Caco-2 (cell line): ENCODE measurements at places on chromosomes 6 and 20.

GRCh38 chr6:148578489-148578814, 168.4 kb upstream of the UST start:
- no peak for DNase-seq

GRCh38 chr6:71678091-71678490, 208.3 kb upstream of the RIMS1 start:
- DNase-seq = no peak

- DNase-seq = no peak
Observed at GRCh38 chr20:49993301-49993751, 10.5 kb downstream of the SNAI1 start.

DNA sequence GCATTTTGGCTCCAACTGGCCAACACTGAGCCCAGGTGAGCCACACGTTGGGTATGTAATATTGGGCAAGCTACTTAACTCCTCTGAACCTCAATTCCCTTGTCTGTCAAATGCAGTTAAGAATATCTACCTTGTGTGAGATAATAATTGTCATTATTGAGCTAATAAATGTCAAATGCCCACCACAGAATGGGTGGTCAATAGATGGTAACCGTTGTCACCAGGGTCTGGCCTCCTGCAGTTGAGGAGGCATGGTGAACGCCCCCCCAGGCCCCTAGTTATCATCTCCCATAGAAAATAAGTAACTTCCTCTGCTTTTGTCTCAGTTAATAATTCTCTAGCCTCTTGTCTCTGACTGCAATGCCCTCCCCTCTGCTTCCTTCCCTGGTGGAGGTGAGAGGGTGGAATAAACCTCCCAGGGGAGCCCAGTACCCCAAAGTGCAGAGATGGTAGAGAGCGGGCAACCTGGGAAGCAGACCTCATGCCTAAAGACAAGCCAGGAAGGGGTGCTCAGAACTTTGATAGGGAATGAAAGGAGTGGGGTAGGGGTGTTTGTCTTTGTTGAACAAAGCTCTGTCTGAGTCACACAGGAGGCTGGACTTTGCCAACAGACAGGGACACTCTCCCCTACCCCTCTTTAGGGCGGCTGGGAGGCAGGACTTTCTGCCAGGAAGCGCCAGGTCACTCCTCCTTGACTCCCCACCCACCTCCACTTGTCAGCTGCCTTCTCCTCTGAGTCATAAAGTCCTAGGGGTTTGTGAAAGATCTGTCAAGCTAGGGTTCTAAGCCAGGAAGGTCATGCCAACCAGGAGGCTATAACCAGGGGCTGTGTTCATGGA, 1.3 kb upstream of the UNC5CL start:
- peak; percentile 90 for DNase-seq

GRCh38 chr20:52895235-52895634, 76.9 kb upstream of the TSHZ2 start:
- no peak for DNase-seq

DNA sequence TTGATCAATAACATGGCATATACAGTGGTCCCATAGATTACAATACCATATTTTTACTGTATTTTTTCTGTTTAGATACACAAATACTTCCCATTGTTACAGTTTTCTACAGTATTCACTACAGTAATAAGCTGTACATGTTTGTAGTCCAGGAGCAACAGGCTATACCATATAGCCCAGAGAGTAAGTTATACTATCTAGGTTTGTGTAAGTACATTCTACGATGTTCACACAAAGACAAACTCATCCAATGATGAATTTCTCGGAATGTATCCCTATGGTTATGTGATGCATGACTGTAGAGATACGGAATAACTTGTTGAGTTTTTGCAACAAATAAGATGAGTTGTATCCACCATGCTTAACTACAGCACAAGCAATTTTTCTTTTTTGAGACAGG, 3.6 kb upstream of the MYO6 start:
- DNase-seq = no peak

GRCh38 chr6:35096129-35096862, 44.8 kb downstream of the TCP11 start:
- no peak for DNase-seq

GRCh38 chr20:24723647-24724352, 225.3 kb upstream of the CST7 start:
- no peak for DNase-seq

GRCh38 chr6:99344289-99344688, 5.2 kb downstream of the FAXC start:
- DNase-seq = no peak

- no peak for DNase-seq
Observed at GRCh38 chr20:13081877-13082276, 73.1 kb downstream of the SPTLC3 start.

DNA sequence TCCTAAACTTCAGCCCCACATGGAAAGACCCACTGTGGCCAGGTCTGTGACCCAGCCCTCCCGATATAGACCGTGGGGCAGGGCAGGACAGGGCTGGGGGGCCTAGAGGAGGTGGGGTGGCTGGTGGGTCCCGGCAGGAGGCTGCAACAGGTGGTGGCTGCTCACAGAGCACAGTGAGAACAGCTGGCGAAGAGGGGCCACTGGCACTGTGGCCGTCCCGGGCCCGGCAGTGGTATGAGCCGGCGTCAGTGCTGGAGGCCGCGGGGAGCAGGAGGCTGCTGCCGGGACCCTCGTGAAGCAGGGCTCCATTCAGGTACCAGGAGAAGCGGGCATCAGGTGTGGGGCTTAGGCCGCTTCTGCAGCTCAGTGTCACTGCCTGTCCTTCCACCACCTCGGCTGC, 13.4 kb downstream of the SIGLEC1 start:
- no peak for DNase-seq

GRCh38 chr6:26003102-26003694, 40.6 kb downstream of the TRIM38 start:
- peak; percentile 49 for DNase-seq

- DNase-seq = no peak
Observed at GRCh38 chr6:103000688-103001087, 1607.2 kb downstream of the GRIK2 start.

- no peak for DNase-seq
Observed at GRCh38 chr6:26034905-26035304, 52.3 kb upstream of the HFE start.

GRCh38 chr6:163837691-163838431, 423.3 kb downstream of the QKI start:
- no peak for DNase-seq

DNA sequence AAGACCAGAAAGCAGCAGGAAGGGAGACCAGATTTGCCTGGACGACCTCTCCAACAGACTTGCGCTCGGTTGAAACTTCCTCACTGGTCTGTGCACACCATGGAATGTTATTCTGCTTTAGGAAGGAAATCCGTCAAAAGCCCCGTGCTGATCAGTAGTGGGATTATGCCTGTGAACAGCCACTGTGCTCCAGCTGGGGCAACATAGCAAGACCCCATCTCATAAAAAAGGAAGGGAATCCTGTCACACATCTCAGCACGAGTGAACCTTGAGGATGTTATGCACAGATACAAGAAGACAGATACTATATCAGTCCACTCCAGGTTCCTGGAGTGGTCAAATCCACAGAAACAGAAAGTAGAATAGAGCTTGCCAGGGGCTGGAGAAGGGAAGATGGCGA, 86.9 kb upstream of the FOXC1 start:
- no peak for DNase-seq

DNA sequence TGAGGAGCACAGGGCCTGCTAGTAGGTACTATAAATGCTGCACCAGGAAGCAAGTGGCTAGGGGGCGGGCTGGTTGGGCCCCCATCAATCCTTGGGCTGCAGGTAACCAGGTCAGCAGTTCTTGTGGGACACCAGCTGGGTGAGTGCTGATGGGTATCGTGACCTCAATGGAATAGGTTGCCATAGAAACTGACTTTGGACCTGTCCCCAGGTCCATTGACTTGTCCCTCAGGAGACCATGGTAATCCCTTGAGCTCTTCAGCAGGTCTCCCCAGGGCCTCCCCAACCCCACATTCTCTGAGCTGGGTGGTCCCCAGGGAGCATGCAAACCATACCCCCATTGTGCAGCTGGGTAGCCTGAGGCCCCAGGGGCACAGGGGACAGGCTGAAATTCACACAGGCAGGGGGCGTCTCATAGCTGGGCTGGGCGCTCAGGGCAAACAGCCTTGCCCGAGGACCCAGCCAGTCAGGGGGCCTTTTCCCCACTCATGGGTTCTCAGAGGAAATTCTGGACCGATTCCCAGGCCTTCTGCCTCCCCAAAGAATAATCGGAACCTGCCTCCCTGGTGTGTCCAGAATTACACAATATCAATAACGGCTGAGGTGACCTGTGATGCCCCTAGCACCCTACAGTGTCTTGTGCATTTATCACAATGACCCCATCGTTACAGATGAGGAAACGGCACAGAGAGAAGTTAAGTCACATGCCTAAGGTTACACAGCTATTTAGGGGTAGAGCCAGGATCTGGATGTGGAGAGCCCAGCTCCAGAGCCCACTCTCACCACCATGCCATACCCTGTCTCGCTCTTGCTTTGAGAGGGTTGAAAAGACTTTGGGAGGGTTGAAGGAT, 35.9 kb downstream of the SRC start:
- no peak for DNase-seq

GRCh38 chr20:31943052-31943471, 8.8 kb downstream of the PDRG1 start:
- DNase-seq = no peak

DNA sequence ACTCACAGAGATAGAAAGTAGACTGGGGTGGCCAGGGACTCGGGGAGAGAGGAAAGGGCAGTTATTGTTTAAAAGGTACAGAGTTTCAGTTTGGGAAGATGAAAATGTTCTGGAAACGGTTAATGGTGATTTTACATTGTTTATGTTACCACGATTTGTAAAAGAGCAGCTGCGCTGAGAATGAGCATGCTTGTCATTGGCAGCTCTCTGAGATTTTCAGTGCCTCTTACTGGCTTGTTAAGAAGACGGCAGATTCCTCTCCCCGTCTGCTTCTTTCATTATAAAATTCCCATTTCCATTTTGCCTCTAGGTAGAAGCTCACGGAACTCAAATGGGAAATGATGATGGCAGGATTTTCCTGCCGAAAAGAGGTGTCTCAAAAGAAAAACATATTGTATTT, 39.7 kb upstream of the PPP1R3G start:
- no peak for DNase-seq

GRCh38 chr6:126625019-126625418, 285.1 kb downstream of the CENPW start:
- DNase-seq = peak; percentile 47

DNA sequence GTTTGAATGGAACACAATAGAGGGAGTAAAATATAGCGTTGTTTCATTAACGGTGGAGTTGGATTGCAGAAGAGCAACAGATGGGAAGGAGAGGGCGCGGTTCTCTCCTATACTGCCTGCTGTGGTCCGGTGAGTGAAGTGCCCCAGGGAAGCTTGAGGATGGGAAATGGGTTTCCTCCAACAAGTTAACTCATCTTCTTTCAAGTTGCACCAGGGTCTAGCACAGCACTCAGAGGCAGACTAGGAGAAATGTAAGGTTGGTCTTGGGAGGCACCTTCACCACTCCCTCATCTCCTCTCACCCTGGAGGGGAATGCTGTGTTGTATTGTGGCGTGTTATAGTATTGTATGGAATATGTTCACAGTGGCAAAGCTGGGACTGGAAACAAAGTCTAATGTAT, 96.9 kb upstream of the SLC24A3 start:
- DNase-seq = no peak

DNA sequence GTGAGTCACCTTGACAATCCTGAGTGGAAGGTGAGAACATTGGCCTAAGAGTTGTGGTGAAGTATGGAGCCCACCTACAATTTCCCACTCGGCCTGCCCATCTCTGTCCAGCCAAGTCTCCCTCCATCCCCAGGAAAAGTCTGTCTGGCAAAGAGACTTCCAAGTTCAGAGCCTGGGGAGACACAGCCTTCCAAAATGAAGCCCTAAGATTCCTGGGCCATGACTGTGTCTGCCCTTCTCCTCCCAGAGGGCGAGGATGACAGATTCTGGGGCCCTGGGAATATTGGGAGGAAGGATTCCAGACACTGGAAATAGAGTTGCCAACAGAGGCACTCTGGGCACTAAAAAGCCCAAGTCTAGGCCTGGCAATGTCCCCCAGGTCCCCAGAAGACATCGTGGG, 176.8 kb downstream of the NFATC2 start:
- no peak for DNase-seq

GRCh38 chr20:51412951-51413481, 129.5 kb downstream of the NFATC2 start:
- no peak for DNase-seq

- DNase-seq = no peak
Observed at GRCh38 chr6:38497546-38497945, 142.2 kb downstream of the BTBD9 start.

GRCh38 chr20:16392346-16392745, 180.9 kb downstream of the KIF16B start:
- DNase-seq = no peak

GRCh38 chr20:55513954-55514353, 491.4 kb downstream of the CBLN4 start:
- no peak for DNase-seq

- DNase-seq = no peak
Observed at GRCh38 chr6:1558388-1558787, 51.3 kb upstream of the FOXC1 start.

- no peak for DNase-seq
Observed at GRCh38 chr20:34016736-34017135, 23.0 kb downstream of the RALY start.

DNA sequence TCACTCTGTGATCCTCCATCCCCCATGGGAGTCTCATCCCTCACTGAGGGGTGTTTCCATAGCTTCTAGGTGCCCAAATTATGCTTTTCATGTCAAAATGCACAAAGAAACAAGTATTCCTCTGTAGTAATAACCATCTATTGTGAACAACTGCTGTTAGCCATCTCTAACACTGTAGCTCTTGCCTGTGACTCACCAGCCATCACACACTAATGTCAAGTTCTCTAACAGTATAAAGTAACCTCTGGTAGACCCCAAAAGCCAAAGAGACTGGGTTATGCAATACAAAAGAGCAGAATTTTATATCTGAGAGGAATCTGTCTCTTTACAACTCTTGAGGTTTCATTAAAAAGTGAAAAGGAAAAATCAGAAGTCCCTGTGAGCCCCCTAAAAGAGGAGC, 25.4 kb upstream of the IYD start:
- no peak for DNase-seq

DNA sequence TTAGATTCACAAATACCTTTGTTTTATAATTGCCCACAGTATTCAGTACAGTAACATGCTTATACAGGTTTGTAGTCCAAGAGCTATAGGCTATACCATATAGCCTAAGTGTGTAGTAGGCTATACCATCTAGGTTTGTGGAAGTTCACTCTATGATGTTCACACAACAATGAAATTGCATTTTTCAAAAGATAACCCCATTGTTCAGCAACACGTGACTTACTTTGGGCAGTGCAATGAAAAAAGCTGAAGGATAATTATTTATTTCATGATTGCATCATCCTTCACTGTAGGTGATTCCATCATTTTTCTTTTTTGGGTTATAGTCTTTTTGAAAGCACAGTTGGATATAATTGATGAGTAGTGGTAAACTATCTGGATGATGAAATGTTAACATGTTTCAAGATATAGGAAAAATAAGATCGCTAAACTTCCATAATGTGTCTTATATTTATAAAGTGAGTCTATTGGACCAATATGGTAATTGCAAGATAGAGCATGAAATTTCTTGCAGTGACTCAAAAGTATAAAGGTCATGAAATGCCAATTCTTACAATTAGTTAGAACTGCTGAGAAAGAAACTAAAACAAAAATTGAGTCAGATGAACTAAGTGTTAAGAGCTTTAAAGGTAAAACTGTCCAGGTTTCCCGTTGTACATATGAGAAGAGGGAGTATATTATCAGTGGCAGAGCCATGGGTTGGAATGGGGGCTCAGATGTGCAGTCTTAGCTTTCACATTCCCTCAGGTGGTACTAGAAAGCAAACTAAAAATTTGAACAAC, 164.4 kb downstream of the ZFAND3 start:
- no peak for DNase-seq
